ENCODE measurements at places on chromosomes 7 and 10.

DNA sequence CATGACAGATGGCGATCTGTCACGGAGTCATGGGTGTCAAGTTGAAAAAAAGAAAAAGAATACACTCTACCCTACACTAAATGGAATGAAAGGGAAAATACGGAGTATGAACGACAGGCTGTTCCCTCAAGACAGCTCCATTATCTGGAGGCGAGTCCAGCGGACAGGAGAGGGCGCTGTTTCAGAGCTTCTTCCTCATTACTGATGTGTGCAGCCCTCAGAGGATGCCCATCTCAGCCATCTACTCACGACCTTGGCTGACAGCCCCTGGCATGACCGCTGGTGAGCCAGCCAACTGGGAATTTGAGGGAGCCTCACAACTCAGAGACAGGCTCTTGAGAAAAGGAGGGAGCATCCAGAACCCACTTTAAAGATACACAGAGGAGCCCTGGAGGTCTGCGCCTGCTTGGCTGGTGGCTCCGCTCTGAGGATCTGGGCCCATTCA, 49.6 kb upstream of the SMNDC1 start:
- peak; percentile 95 for DNase-seq

DNA sequence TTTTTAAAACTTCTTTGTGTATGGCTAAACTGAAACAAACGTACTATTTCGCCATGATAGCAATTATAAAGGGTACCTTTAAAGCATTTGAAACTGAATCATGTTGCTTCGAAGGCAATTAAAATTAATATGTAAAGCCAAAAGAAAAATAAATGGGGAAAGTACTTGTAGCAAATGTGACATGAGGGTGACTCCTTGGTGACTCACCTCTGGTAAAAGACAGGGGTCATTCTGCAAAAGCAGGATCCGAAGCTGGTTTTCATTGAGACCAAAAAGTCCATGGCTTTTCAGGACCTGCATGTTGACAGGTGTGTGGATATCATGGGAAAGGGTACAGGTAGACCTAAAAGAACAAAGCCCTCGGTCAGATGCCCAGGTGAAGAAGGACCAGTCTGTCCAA, 1.5 kb downstream of the ZC3HAV1L start:
- DNase-seq, result no peak

GRCh38 chr7:137354961-137355360, 11.4 kb upstream of the PTN start:
- no peak for DNase-seq

DNA sequence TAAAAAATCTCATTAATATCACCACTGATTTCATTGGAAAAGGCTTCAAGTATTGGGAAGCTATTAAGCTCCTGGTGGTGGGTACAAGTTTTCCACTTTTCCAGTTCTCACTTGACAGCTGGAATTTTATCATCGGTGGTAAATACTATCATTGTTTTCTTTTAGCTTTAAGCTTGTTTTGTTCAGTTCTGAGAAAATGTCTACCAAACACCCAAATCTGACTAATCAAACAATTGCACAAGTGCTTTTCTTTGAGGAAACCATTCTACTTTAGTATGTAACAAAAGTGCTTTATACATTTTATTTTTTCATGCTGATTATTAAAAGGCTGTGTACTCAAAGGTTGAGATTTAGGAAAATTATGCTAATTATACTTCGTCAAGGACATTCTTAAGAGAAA, 7.9 kb downstream of the PRPF18 start:
- no peak for DNase-seq

DNA sequence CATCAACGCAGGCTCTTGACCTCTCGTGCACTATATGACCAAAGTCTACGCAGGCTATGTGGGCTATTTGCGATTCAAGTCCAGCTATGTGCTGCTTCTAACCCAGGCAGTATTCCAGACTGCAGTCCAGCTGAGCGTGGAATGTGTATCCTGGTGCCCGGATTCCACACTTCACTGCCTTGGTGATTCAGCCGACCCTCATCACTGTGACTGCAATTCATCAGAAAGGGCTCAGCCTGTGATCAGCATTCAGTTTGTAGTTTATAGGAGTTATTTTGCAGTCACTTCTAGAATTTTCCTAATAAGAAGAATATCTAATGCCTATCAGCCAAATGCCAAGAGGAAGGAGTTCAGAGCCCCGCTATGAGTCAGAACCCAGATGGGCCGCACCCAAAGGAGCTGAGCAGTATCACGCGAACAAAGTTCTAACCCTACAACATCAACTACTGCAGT, 119.8 kb upstream of the LANCL2 start:
- DNase-seq, result no peak

GRCh38 chr10:21264271-21264670, 261.2 kb downstream of the SKIDA1 start:
- DNase-seq, result no peak

DNA sequence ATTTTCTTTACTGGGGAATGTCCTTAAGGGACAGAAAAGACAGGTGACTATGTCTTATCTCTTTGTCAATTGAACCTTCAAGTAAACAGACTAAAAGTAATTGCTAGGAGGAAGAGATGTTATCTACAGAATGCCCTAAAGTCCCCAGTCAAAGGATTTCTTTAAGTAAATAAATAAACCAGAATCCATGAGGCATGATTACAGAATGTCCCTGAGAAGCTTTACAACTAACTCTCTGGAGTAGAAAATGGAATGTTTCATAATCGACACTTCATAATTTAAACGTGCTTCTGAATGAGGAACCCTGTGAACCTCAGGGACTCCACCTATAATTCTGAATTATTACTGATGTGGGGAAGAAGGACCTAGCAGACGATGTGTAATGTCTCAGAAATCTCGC, 187.9 kb upstream of the IMMP2L start:
- DNase-seq, result no peak

DNA sequence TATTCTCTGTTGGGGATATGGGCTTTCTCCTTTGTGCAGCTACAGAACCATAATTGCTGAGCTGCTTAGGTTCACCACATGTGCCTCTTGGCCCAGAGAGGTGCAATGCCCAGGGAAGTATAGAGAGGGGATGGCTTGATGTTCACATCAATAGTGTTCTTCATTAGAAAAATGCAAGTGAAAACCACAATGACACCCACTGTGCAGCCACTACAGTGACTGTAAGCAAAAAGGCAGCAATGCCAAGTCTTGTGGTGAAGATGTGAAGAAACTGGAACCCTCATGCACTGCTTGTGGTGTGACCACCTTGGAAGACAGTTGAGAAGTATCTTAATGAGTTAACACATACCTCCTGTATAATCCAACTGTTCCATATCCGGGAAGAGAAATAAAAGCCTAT, 318.9 kb upstream of the ZMIZ1 start:
- no peak for DNase-seq

GRCh38 chr7:101163279-101164070, 1.9 kb downstream of the VGF start:
- DNase-seq, result peak; percentile 70

DNA sequence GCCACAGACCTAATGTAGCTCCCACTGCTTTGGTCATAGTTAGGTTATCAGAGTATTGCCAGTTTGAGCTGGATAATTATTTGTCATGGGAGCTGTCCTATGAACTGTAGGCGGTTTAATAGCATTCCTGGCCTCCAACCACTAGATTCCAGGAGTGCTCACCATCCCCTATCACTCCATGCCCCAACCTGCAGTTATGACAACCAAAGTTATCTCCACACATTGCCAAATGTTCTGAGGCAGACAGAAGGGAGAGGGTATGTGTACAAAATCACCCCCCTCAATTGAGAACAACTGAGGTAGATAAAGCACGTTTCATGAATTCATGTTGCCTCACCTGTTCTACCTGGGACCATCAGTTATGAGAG, 119.0 kb upstream of the CACUL1 start:
- no peak for DNase-seq

GRCh38 chr10:6301488-6302075, 98.8 kb downstream of the PFKFB3 start:
- no peak for DNase-seq

GRCh38 chr7:91789558-91789957, 90.9 kb downstream of the MTERF1 start:
- no peak for DNase-seq

GRCh38 chr7:122902751-122903495, 16.7 kb upstream of the CADPS2 start:
- DNase-seq, result no peak

GRCh38 chr10:73653701-73654100, 2.1 kb downstream of the SYNPO2L start:
- DNase-seq, result peak; percentile 20

DNA sequence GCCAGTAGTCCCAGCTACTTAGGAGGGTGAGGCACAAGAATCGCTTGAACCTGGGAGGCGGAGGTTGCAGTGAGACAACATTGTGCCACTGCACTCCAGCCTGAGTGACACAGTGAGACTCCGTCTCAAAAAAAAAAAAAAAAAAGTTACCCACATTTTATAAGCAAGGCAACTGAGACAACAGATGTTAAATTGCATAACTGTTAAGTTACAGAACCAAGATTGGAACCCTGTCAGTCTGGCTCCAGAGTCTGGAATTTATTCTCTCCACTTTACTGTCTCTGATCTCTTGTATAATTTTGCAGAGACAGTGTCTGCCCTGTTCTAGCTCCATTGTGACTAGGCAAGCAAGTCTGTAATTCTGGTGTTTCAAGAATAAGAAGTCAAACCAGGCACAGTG, 6.2 kb upstream of the ITGB1 start:
- DNase-seq, result no peak

DNA sequence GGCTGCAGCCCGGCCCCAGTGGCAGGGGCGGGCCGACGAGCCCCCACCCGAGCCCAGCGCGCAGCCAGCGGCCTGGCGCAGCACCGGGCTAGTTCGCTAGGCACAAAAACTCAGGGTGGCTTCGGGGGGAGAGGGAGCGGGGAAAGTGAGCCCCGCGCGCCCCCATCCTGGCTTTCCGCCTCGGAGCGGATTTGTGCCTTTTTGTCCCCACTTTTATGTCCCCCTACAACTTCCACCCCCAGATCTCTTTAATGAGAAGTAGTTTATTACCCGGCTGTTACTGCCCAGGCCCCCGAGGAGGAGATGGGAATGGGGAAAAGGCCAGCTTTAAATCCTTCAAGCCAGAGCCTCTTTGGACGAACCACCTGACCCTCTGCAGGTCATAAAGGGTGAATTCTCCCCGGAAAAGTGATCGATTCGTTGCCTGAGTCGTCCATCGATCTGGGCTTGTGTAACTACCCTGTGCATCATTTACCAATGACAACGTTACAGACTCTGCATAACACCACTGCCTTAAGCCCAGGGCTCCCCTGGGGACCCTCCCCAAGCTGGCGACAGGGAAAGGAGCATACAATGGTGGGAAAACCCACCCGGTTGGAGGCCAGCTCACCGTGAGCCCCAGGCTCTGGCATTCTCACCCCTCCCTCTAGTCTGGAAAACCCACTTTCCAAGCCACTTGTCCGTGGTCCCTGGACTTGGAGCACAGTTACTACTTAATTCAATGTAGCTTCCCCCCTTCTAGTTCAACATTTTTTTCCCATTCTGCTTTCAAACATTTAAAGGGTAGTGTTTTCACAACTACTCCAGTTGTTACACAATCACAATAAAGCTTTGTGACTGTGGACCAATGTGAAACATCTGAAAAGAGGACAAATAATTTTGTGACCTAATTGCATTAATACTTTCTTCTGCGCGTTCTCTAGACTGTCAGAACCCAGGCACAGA, 748 bp upstream of the SH3PXD2A start:
- no peak for DNase-seq

DNA sequence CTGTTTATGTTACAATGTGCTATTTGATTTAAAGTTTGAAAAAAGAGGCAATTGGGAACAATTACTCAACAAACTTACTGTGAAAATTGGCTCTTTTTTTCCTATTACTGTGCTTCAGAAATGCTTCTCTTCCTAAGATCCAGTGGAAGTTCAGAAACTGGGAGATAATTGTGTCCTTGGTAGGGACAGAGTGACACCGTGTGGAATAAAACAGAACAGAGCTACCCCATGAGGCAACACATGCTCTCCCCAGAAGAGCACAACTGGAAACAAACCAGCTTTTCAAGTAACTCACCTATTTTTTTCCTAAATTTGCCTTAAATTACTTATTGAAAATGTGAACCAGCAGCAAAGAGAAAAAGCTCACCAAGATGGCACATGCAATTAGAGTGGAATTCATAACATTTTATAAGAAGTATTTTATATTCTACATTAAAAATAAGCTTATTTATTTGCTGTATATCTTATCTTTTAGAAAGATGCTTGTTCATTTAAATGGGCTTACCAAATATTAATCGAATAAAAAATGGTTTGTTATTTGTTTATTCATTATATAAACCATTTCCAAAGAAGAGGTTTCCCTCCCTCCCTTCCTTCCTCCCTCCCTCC, 346.1 kb upstream of the ANKRD30A start:
- DNase-seq, result peak; percentile 30

- no peak for DNase-seq
These were observed 9.1 kb downstream of the TMEM270 start for GRCh38 chr7:73870041-73870492.

DNA sequence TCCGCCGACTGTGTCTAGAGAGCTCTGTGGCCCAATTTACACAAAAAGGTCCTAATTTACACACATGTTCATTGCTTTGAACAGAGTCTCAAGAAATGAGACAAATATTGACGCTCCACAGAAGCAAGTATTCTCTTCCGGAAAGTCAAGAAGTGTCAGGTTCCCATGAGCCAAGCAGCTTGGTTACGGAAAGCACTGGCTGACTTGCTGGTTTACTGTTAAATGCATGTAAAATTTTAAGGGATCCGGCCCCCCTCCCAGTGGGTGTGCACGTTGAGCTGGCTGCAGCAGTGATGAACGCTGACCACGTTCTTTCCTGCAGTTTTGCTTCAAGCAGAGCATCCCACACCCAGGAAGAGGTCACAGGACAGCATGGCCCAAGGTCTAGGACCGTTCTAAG, 76.8 kb downstream of the DIP2C start:
- DNase-seq, result no peak

Data from G401 (cell line).